NCI-H510A (cell line): ENCODE measurements at places on chromosomes 3 and 15.

DNA sequence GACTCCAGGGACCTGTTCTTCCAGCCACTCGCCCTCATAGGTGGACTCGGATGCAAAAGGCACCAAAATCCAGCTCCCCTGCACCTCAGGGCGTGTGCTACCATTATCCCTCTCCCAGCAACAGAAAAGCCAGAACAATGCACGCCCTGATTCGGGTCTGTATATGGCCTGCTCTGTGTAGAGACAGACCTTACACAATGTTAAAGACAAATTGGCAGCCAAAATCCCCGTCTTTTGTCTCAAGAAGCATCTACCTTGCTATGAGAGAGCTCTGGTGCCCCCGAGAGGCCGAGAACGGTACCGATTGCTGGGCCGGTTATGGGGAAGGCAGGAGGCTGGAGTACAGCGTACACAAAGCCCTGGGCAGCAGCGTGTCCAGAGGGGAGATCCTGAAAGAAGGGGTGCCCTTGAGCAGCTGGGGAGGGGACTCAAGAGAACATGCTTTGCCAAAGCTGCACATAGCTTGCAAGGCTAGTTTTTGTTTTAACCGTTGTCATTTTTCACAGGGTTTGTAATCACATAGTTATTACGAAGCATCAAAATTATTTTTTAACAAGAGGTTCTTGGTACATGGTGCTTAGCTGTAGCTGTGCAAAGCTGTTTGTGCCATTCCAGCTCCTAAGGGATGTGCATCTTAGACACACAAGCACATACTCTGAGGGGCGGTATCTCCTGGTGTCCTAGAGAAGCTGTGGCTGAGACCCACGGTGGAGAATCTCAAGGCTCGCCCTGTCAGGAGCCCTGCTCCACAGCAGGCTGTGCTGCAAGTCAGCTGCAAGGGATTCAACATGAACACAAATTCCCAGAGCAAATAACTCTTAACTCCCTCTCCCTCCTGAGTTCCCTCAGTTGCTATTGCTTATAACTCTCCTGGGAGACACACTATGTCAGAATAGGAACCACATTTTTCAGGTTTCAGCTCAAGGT, 461.5 kb upstream of the PPP2R3A start:
- no peak for DNase-seq

DNA sequence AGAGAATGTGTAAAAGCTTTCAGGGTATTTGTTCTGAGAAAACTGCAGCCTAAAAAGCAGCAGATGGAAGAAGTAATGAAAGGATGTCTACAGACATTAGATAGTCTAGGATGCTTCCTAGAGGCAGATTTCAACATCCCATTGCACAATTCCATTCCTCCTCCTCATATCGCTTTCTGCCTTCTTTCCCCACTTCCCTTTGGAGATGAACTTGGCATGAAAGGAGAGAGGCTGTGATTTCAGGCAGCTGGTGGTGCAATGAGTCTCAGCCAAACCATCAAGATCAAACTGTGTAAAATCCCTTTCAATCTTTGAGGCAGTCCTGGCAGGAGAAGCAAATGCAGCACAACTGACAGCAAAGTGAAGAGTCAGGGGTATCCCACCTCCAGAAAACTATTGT, 438.7 kb upstream of the KCNMB2 start:
- DNase-seq = no peak

DNA sequence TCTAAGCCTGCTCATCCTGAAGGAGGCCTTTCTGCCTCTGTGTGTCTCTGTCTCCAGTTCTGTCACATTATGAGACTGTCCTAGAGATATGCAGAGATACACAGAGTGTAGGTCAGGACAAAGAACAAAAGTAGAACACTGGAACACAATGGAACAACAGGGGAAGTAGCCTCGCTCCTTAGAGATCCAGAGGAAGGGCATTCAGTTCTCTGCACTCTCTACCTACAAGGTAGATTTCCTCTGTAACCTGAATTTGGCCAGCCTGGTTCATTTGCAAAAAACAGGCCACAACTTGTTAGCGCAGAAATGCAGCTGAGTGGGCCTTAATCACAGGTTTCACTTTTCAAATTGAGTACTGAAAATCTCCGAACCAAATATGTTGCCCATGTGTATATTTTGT, 19.4 kb downstream of the NEK10 start:
- no peak for DNase-seq

DNA sequence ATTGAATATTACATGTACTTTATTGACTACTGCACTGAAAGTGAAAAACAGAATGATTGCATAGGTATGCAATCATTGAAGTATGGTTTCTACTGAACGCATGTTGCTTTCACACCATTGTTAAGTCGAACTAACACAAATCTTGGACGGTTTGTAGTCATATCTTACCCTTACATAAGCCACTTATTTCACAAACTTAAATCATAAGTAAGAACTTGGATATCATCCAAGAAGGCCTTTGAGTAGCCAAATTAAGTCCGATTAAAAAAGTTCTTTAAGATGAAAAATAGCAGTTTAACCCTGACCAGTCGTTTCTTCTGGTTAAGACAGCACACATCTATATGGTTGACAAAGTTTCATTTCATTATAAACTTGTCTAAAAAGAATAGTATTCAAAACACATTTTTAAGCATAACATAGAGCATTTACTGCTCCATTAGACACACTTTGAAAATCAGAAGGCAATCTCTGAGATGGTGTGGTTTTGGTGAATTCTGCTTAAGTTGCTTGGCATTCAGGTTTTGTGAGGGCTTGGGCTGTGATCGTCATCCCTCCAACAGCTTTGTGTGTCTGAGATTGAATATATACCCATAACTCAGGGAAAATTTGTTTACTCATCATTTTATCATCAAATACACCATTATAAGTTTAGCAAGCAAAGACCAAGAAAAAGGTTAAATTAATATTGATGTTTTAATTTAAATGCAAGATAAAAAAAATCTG, 92.2 kb downstream of the NFKBIZ start:
- DNase-seq = no peak

GRCh38 chr3:60631509-60631908, 619.7 kb downstream of the FHIT start:
- no peak for DNase-seq

- no peak for DNase-seq
Observed at GRCh38 chr3:87088993-87089841, 98.3 kb upstream of the VGLL3 start.

- DNase-seq = no peak
Observed at GRCh38 chr3:58299839-58300516, 6.1 kb upstream of the RPP14 start.
